Suprapubic skin (tissue), 4 donors: ENCODE measurements at places on chromosomes 2 and 18. TPM values are rescaled to one million over a fixed set of nuclear protein-coding genes. Genes with fewer than 3 reads are reported as not detected.

DNA sequence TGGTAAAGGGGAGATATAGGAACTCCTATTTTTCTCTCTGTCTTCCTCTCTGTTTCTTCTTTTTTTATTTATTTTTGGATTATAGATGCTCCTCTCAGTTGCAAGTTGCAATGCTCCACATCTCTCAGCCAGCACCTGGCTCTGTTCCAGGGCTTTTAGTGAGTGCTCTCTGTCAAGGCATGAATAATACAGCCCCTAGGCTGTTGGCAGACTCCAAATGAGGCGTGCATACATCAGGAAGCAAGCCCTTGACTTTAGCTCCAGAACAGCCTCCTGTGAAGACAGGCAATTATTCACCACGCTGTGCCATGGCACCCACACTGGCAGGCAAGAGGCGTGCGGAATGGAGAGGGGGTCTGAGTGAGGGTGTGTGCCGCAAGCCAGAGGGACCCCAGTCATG, 228.1 kb upstream of the PXDN start:
- H3K4me3 ChIP-seq = no peak overlapping the region
- H3K27me3 ChIP-seq = no peaks in the 10 kb centered on the region
- H3K27ac ChIP-seq = no peak overlapping the region

GRCh38 chr2:10233131-10234012, 69.3 kb upstream of the HPCAL1 start:
- H3K36me3 ChIP-seq = no peaks in the 10 kb centered on the region
- no peaks in the 10 kb centered on the region for H3K4me1 ChIP-seq
- peaks cover 14% of the 10 kb centered on the region for H3K27me3 ChIP-seq
- peak; percentile 13 for DNase-seq
- no peak overlapping the region for H3K27ac ChIP-seq

DNA sequence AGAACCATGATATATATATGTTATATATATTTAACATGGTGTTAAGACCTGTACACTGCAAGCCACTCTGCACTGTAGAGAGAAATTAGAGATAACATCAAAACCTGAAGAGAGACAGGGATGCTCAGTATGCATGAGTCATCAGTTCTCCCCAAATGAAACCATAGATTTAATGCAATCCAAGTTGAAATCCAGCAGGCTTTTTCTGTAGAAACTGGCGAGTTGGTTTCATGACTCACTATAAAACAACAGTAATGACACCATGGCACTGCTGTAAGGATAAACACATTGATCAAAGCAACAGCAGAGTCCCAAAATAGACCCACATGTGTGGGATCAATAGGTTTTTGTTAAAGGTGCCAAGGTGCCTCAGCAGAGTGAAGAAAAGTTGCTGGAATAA, 65.8 kb downstream of the RTP5 start:
- no peak for DNase-seq
- no peaks in the 10 kb centered on the region for H3K27me3 ChIP-seq
- H3K4me1 ChIP-seq = peaks cover 4% of the 10 kb centered on the region
- H3K4me3 ChIP-seq = no peak overlapping the region
- H3K27ac ChIP-seq = no peak overlapping the region

Gene NYAP2
- 0.11 TPM for total RNA-seq

Gene FN1
- 78.1 TPM for total RNA-seq

DNA sequence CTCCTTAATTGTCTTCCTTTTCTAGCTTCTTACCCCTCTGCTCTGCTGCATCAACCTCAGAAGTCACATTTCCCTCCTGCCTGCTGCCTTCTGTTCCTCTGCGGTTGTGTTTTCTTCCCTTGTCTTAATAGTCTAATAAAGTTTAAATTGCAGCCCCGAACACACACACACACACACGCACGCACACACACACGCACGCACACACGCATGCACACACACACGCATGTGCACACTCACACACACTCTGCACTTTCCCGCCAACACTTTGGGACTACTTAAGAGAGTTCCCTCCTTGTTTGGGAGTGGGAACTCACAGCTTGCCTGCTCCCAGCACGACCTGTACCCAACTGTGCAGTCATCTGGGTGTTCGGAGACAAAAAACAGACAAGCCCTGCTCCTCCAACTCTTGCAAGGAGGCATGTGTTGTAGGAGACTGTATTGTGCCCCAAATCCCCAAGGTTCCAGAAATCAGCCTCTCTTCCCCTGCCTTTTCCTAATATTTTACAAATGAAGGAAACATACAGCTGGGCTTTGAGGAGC, 99.1 kb downstream of the SETBP1 start:
- no peaks in the 10 kb centered on the region for H3K36me3 ChIP-seq
- H3K27me3 ChIP-seq = no peaks in the 10 kb centered on the region
- DNase-seq = no peak
- peaks cover 28% of the 10 kb centered on the region for H3K4me1 ChIP-seq

DNA sequence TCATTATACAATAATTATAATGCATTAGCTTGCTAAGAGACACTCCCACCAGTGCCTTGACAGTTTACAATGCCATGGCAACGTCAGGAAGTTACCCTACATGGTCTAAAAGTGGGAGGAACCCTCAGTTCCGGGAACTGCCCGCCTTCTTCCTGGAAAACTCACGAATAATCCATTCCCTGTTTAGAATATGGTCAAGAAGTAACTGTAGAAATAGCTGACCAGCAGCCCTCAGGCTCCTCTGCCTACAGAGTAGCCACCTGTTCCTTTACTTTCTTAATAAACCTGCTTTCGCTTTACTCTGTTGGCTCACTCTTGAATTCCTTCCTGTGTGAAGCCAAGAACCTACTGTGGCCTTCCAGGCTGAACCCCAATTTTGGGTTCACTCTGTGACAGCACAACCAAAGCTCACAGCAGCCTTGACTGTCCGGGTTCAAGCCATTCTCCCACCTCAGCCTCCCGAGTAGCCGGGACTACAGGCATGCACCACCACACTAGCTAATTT, 20.0 kb upstream of the PTPN2 start:
- H3K4me1 ChIP-seq = no peaks in the 10 kb centered on the region
- no peak for DNase-seq
- no peak overlapping the region for H3K4me3 ChIP-seq

GRCh38 chr2:41194230-41194629, 742.3 kb upstream of the SLC8A1 start:
- H3K27me3 ChIP-seq = no peaks in the 10 kb centered on the region
- no peaks in the 10 kb centered on the region for H3K4me1 ChIP-seq
- no peak overlapping the region for H3K4me3 ChIP-seq
- DNase-seq = no peak
- no peaks in the 10 kb centered on the region for H3K36me3 ChIP-seq

DNA sequence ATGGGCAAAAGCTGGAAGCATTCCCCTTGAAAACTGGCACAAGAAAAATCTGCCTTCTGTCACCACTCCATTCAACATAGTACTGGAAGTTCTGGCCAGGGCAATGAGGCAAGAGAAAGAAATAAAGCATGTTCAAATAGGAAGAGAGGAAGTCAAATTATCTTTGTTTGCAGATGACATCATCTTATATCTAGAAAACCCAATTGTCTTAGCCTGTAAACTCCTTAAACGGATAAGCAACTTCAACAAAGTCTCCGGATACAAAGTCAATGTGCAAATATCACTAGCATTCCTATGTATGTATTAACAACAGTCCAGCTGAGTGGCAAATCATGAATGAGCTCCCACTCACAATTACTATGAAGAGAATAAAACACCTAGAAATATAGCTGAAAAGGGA, 1579.3 kb downstream of the SUCLG1 start:
- H3K27ac ChIP-seq = no peak overlapping the region
- no peak for DNase-seq
- no peak overlapping the region for H3K4me3 ChIP-seq
- no peaks in the 10 kb centered on the region for H3K27me3 ChIP-seq
- H3K36me3 ChIP-seq = no peaks in the 10 kb centered on the region

Gene COL4A3
- not detected for total RNA-seq

Gene LYG1
- total RNA-seq = 1.4 TPM

- H3K27ac ChIP-seq = no peak overlapping the region
- no peaks in the 10 kb centered on the region for H3K36me3 ChIP-seq
- H3K4me3 ChIP-seq = no peak overlapping the region
- H3K27me3 ChIP-seq = no peaks in the 10 kb centered on the region
- H3K4me1 ChIP-seq = no peaks in the 10 kb centered on the region
Measured at GRCh38 chr2:44615950-44616518, 254.3 kb downstream of the CAMKMT start.

Gene LIPG
- 8.3 TPM for total RNA-seq

Gene PSD4
- 83.2 TPM for total RNA-seq

Gene FBXO41
- total RNA-seq = 6.3 TPM

GRCh38 chr2:194103941-194104659, 1552.9 kb upstream of the SLC39A10 start:
- H3K36me3 ChIP-seq = no peaks in the 10 kb centered on the region
- no peaks in the 10 kb centered on the region for H3K27me3 ChIP-seq
- no peaks in the 10 kb centered on the region for H3K4me1 ChIP-seq
- H3K27ac ChIP-seq = no peak overlapping the region
- H3K4me3 ChIP-seq = no peak overlapping the region

Gene DNER
- total RNA-seq = 27.4 TPM

DNA sequence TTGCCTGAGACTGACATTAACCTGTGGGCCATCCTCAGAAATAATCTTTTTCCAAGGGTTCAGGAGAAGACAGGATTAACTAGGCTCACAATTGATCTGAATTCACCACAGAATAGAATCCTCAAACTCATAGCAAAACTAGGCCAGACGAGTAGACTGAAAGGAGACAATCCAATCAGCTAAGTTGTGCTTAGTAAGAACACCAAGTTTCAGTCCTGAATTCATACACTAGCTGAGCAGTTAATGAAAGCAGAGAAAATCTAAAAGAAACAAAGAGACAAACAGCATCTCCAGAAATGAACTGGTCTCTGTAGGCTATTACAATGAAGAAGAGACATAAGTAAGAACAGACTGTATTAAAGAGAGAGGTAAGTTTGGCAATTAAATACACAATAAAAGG, 89.5 kb downstream of the GORASP2 start:
- H3K27ac ChIP-seq = no peak overlapping the region
- DNase-seq = no peak
- no peak overlapping the region for H3K4me3 ChIP-seq

DNA sequence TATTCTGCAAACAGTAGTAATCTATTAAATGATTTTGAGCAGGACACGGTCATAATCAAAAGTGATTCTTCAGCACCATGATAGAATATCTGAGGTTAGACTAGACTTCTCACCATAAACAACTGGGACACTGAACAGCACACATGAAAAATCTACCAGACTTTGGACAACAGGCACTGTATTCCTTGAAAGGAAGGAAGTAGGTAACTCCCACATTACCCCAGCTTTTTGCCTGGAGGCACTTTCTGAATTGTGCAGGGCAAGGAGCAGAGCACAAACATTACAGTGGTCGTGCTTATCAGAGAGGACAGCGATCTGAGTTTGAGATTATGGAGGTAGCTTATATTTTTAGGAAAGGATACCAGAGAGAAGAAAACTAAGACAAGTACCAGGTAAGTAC, 25.3 kb upstream of the IL1RL1 start:
- H3K4me1 ChIP-seq = no peaks in the 10 kb centered on the region
- no peaks in the 10 kb centered on the region for H3K27me3 ChIP-seq
- DNase-seq = no peak
- no peaks in the 10 kb centered on the region for H3K36me3 ChIP-seq
- H3K4me3 ChIP-seq = no peak overlapping the region

Gene SRD5A2
- total RNA-seq = not detected

DNA sequence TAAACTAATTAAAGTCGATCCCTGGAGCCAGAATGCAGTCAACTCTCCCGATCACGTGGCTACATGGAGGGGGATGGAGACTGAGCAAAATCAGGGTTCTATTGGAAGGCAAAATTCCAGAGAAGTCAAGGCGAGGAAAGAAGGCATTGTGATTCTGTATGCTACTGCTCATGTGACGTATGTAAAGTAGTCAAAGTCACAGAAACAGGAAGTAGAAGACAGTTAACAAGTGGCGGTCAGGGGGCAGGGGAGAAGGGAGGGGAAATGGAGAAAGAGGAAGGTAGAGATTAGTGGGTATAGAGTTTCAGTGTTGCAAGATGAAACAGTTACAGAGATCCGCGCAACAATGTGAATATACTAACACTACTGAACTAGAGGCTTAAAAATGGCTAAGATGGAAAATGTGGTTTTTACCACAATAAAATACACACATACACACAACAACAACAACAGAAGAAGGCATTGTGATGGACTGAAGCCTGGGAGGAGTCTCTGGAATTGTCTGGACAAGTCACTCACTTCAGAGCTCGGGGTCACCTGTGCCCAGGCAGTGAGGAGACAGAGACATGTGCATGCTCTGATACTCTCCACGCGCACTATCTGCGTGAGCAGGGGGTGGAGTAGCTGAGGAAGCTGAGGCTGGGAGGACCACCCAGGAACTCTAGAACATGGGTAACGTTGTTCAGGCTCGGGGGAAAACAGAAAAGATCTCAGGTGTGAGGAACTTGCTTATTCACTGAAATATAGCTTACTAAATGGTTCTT, 89.9 kb upstream of the CDCA7 start:
- H3K36me3 ChIP-seq = peaks cover 35% of the 10 kb centered on the region
- no peak overlapping the region for H3K4me3 ChIP-seq
- H3K27me3 ChIP-seq = no peaks in the 10 kb centered on the region
- H3K27ac ChIP-seq = no peak overlapping the region
- no peak for DNase-seq

GRCh38 chr2:46488389-46488788, 9.0 kb downstream of the TMEM247 start:
- no peaks in the 10 kb centered on the region for H3K27me3 ChIP-seq
- H3K4me3 ChIP-seq = no peak overlapping the region
- H3K36me3 ChIP-seq = no peaks in the 10 kb centered on the region
- peaks cover 18% of the 10 kb centered on the region for H3K4me1 ChIP-seq
- H3K27ac ChIP-seq = no peak overlapping the region

Gene VSNL1
- total RNA-seq = 6.0 TPM

Gene HAAO
- total RNA-seq = 3.9 TPM

Gene SCYGR1
- not detected for total RNA-seq

Gene ZC3H8
- total RNA-seq = 58.7 TPM

DNA sequence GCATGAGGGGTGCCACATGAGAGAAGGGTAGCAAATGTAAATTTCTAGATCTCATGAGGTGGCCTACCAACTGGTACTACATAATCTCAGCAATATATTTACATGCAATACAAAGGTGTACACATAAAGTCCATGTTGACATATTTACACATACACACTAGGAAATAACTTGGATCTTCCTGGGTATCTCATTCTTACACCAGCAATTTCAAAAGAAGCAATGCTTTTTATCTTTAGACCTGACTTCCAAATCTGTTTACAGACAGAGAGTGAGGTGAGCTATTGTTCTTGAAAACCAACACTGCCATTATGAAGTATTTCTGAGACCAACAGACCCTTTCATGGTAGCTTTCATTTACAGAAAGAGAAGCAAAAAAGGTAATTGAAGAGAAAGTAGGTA, 184.2 kb downstream of the ERBB4 start:
- H3K27me3 ChIP-seq = no peaks in the 10 kb centered on the region
- no peak for DNase-seq
- H3K4me3 ChIP-seq = no peak overlapping the region
- no peaks in the 10 kb centered on the region for H3K4me1 ChIP-seq

GRCh38 chr2:16640001-16640700, 25.5 kb downstream of the CYRIA start:
- H3K4me1 ChIP-seq = peaks cover 20% of the 10 kb centered on the region
- H3K36me3 ChIP-seq = no peaks in the 10 kb centered on the region
- no peaks in the 10 kb centered on the region for H3K27me3 ChIP-seq
- H3K4me3 ChIP-seq = no peak overlapping the region

Gene ZNF385B
- total RNA-seq = 3.6 TPM

Gene CDK15
- 0.94 TPM for total RNA-seq

GRCh38 chr2:178997067-178997466, 52.9 kb downstream of the CCDC141 start:
- H3K36me3 ChIP-seq = no peaks in the 10 kb centered on the region
- no peak overlapping the region for H3K4me3 ChIP-seq
- H3K4me1 ChIP-seq = no peaks in the 10 kb centered on the region
- DNase-seq = no peak
- no peak overlapping the region for H3K27ac ChIP-seq
- H3K27me3 ChIP-seq = no peaks in the 10 kb centered on the region

Gene CNTNAP5
- not detected for total RNA-seq

Gene USP37
- 18.0 TPM for total RNA-seq
